ENCODE measurements at places on chromosomes 1 and 21. TPM values are rescaled to one million over a fixed set of nuclear protein-coding genes. Genes with fewer than 3 reads are reported as not detected.

CD1E gene
- total RNA-seq: not detected

KRTAP19-3 gene
- not detected for total RNA-seq

BLACAT1 gene
- total RNA-seq: 4.0 TPM

ZNF670 gene
- total RNA-seq: 12.8 TPM

AMY1C gene
- total RNA-seq: not detected

OVAAL gene
- not detected for total RNA-seq

KRTAP10-5 gene
- total RNA-seq: not detected

UBAP2L gene
- total RNA-seq: 265 TPM
